ENCODE measurements at places on chromosomes 1 and 21.

- DNase-seq, result no peak
These were observed 41.9 kb downstream of the ASTN1 start for GRCh38 chr1:177122461-177123251.

GRCh38 chr1:24373710-24374109 lies 39.9 kb downstream of the STPG1 start:
- no peak for DNase-seq

DNA sequence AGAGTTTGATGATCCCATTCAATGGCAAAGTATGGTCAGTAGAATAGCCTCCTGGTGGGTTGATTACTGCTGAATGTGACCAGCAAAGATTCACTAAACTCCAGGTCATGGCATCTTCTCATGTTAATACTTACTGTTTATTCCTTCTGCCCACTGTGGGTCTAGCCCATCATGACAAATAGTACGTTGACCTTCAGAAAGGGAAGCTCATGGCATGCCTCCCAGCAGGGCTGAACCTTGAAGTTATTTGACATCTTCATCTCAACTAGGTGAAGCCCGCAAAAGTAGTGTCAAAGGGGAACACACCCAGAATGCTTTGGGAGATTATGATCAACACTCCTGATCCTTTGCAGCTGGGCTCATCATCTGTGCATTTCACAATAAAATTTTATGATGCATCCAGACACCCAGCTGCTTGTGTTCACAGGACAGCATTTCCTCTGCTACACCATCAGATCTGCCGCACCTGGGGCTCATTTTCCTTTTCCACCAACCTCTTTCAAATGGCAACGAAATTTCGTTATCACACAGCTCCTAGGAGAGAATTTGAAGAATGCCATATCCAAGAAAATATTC lies 49.6 kb downstream of the HLX start:
- no peak for DNase-seq

GRCh38 chr1:229088711-229089110 lies 182.2 kb upstream of the RAB4A start:
- DNase-seq, result no peak

DNA sequence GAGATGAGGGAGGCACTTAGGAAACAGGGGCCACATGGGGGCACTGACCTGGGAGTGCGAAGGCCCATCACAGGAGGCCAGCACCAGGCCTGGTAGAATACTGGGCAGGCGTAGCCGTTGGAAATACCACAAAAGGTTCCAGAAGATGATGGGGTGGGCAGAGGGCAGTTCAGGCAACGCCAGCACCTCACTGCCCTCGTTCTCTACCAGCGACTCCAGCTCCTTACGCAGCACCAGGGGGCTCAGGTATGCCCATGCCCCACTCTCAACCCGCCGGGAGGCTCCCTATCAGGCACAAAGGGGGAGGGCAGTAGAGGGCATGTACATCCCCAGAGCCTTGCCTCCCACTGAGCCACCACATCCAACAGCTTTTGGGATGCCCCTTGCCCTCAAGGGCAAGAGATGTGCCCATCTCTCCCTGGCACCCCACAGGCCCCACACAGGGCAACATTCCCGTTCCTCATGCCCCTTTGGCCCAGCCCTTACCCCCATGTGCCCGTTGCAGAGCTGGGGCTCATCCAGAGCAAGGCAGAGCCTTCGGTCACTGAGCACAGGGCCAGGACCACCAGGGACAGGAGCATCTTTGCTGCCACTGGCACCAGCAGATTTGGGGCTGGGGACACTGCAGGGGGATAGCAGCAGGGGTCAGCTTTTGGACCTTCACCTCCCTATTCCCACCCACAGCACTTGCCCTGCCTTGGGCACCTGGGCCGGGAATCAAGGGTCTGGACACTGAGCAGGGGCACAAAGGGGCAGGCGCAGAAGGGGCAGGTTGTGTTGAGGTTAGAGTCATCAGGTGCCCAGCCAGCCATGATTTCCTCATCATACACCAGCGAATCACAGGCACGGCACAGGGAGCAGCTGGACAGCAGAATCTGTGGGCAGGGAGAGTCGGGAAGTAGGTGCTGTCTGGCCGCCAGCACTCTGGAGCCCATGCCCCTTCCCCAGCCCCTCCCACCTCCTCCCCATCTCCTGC lies 9.7 kb upstream of the GATAD2B start:
- no peak for DNase-seq

DNA sequence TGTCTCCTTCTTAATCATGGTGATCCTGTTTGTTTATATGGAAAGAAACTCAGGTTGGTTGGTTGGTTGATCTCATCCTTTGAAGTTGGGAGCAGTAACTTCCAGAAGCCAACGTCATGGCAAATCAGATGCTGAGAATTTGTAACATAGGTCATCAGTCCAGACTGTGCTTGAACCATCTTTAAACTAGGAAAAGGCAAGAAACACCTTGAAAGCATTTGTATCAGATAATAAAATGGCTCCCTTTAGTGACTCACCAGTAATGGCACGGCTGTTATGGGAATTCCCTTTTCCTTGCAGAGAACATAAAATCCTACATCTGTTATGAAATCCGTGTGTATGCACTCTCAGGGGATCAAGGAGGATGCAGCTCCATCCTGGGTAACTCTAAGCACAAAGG lies 58.1 kb downstream of the SERBP1 start:
- no peak for DNase-seq

GRCh38 chr1:56437959-56438358 lies 141.4 kb downstream of the PLPP3 start:
- DNase-seq, result no peak

GRCh38 chr1:5304702-5305101 lies 650.3 kb downstream of the AJAP1 start:
- DNase-seq, result no peak

Data from AML-193 (cell line).